Upper lobe of left lung (tissue), 6 donors: ENCODE measurements at places on chromosomes 6 and 20.

GRCh38 chr6:38638941-38639497, 710 bp downstream of the BTBD9 start:
- peak; percentile 58 for DNase-seq

GRCh38 chr6:159577564-159577963, 115.5 kb downstream of the SOD2 start:
- no peak for DNase-seq

- no peak for DNase-seq
Measured at GRCh38 chr6:108435391-108435790, 125.3 kb upstream of the FOXO3 start.

- no peak for DNase-seq
Measured at GRCh38 chr20:23630392-23630849, 7.3 kb downstream of the CST3 start.

- DNase-seq: no peak
Measured at GRCh38 chr6:44514576-44515193, 127.2 kb downstream of the CDC5L start.

- DNase-seq: no peak
Measured at GRCh38 chr6:122726649-122727048, 52.9 kb upstream of the FABP7 start.

GRCh38 chr6:131469130-131469529, 103.9 kb upstream of the ARG1 start:
- DNase-seq: no peak

GRCh38 chr6:158475344-158476302, 84.3 kb upstream of the TMEM181 start:
- DNase-seq: no peak

GRCh38 chr6:140490081-140490480, 1115.6 kb upstream of the CITED2 start:
- DNase-seq: no peak

GRCh38 chr6:33984466-33985312, 161.2 kb downstream of the GRM4 start:
- no peak for DNase-seq

- no peak for DNase-seq
Measured at GRCh38 chr6:85464722-85465150, 14.9 kb downstream of the NT5E start.

DNA sequence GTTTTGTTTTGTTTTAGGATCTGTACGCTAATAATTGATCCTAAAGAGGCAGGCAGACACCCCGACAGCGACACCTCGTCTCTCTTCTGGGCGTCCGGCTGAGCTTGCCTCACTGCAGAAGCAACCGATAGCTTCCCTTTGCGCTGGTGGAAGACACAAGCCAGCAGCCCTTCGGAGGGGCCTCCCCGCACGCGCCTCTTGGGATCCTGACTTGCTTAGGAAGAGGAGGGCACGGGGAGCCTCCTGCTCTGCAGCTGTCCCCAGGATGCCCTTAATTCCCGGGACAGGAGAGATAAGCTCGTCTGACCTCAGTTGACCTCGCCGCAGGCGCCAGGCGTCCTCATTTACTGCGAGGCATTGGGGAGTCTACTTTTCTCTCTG, 94.0 kb downstream of the CD83 start:
- DNase-seq: peak; percentile 59

- DNase-seq: no peak
Measured at GRCh38 chr20:17457079-17457478, 74.1 kb downstream of the BFSP1 start.

- DNase-seq: no peak
Measured at GRCh38 chr6:27672113-27672799, 199.4 kb upstream of the ZNF184 start.

DNA sequence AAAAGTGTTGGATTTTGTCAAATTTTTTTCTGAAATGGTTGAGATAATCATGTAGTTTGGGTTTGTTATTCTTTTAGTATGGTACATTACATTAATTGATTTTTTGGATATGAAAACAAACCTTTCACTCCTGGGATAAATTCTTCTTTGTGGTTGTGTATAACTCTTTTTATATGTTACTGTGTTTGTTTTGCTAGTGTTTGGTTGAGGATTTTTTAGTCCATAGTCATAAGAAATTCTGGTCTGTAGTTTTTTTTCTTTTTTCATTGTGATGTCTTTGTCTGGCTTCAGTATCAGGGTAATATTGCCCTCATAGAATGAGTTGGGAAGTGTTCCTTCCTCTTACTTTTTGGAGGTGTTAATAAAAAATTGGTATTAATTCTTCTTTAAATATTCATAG, 122.2 kb upstream of the ATXN1 start:
- no peak for DNase-seq

GRCh38 chr6:357261-357790, 34.2 kb upstream of the IRF4 start:
- DNase-seq: no peak

DNA sequence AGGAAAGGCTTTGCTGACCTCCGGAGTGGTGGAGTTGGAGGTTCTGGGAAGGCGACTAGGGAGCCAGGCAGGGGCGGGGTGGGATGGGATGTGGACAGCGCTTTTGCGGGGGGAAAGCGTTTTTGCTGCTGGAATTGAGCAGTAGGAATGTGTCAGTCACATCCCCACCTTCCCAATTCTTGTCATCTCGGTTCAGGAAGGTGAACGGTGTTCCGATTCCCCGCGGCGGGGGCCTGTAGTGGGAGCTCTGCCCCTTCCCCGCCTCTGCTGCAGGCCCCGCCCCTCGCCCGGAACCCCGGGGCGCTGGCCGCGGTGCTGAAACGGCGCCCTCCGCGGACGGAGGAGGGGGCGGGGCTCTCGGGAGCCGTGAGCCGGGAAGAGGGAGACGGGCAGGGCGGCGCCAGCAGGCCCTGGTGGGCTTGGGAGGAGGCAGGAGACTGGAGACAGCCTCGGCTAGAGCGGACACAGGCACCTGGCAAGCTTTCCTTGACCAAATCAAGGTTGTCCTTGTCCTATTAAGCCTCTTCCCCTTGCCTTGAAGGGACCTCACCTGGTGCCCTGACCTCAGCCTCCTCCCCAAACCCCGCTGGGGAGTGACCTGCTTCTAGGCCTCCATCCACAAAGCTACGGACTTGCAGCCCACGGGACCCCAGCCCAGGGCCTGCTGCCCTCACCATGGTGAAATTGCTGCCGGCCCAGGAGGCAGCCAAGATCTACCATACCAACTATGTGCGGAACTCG, at the start of gene LHFPL5:
TSS of gene LHFPL5 (plus strand) at position 357 of the 741 bp plus-strand sequence. CDS start at position 676, 319 bp downstream.
- peak; percentile 35 for DNase-seq

- no peak for DNase-seq
Measured at GRCh38 chr20:19631410-19631809, 126.6 kb upstream of the RIN2 start.

GRCh38 chr20:1309439-1309847, 19.5 kb downstream of the SDCBP2 start:
- no peak for DNase-seq

DNA sequence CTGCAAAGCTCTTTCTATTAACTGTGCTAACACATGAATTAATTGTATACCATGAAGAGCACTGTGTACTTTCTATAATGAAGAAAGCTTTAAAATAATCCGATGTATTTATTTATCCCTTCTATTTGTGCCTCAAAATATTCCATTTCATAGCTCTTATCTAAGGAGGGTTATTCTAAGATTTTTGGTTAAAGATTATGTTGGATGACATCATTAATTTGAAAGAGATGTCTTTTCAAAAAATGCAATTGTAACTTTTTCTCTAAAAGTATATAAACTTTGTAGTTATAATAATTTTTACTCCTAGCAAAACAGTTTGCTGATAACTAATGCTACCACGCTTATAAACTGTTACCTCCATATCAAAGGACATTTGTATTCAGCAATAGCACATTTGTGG, 192.4 kb upstream of the HSF2 start:
- DNase-seq: no peak

- no peak for DNase-seq
Measured at GRCh38 chr20:845941-846893, 12.7 kb downstream of the FAM110A start.

DNA sequence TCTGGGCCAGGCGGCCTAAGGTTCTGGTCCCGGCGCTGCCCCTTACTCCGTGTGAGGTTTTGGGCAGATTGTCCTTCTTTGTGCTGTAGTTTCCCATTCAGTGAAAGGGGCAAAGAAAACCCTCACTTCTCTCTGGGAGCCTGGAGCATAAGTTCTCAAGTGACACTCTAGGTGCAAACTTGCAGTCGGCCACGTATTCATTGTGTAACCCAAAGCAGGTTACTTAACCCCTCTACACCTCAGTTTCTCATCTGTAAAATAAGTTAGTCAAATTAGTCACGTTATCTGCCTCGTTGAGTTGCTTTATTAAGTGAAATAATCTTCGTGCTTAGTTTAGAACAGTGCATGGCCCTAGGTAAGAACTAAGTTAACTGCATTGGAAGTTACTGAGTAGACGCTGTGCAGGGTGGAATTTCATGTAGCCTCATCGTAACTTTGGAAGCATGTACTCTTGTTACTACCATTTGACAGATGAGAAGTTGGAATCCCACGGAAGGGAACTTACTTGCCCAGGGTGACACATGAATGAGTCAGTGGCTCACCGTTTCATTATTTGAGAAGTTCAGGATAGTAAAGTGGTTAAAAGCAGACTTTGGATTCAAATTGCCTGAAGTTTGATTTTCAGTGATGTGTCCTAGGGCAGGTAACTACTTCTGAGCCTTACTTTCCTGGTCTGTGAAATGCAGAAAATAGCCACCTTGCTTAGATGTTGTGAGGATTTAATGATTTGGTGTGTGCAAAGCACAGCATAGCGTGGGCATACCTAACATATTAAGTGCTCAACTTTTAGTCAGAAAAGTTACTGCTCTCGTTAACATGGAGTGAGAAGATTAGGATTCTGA, 556 bp upstream of the MROH8 start:
- no peak for DNase-seq

DNA sequence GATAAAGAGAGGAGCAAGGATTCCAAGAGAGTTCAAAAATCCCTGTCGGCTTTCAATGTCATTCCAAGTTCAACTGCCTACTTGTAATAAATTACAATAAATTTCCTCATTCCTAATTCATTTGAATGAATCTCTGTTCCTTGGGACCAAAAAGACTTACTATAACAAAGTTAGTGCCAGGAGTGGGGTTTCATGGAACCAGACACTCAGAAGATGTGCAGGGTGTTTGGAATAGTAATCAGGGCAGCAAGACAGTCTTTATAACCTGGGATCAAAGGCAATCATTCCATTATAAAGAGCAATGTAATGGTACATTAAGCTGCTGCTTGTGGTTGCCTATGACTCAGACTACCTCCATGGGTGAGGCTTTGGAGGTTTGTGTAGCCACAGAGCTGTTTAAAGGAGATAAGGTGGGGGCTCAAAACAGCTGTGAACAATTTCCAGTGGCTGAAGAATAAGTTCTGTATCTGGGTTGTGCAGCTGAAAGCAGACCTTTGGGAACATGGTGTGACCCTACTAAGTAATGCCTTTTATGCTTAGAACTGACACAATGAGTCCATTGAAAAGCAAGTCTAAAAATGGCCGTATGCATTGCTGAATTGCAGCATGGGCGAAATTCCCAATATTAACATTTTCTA, 159.9 kb downstream of the LINC00237 start:
- DNase-seq: no peak

DNA sequence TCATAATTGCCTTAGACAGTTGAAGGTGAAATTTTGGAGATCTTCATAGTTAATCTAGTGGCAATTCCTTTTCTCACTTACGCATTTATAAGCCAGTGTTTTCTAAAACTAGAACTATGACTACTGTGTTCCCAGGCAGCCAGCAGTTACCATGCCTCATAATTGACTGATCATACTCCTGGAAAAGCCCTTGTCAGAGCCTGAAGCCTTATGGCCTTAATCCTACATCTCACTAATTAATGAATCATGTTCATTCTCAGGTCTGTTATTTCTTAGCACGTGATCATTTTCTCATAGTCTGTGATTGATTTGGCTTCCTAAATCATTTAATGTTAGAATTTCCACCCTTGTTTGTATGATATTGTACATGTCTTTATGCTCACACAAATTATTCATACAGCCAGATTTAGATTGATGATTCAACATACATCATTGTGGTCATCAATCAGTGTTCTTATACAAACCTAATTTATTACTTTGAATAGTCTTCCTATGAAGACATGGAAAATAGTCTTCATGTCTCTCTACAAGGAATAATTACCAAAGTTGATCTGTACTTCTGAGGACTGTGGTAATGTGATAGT, 132.6 kb upstream of the ASCC3 start:
- no peak for DNase-seq

DNA sequence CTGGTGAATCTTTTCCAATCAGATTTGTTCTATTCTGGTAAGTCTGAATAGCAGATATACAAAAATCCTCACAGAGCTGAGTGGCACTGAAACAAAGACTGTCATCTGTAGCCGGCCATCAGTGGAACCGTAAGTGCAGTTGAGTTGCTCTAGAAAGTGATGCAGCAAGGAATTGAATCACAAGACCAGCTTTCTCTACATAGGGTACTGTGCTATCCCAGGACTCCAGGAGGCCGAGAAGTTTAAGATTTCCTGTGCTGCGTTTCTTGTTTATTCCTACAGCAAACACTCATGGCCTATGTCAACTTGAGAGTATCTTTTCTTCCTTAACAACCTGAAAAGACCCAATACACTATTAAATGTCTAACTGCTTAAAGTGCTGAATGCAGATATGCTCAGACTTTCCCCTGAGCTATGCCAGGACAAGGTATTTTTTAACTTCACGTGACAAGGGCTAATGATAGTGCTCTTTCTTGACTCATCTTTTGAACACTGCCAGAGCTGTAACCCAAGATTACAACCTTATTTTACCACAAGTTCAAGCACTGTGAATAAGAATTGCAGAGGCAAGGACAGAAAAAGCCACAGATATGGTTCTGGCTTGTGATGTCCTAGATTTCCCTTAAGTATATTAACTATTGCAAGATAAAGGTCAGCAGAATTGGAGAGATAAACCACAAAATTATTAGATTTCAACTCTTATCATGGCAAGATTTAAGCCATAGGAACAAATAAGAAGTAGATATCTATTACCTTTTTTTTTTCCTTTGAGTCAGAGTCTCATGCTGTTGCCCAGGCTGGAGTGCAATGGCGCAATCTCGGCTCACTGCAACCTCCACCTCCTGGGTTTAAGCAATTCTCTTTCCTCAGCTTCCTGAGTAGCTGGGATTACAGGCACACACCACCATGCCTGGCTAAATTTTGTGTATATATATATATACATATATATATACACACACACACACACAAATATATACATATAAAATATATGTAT, 71.6 kb downstream of the GJA1 start:
- DNase-seq: no peak

DNA sequence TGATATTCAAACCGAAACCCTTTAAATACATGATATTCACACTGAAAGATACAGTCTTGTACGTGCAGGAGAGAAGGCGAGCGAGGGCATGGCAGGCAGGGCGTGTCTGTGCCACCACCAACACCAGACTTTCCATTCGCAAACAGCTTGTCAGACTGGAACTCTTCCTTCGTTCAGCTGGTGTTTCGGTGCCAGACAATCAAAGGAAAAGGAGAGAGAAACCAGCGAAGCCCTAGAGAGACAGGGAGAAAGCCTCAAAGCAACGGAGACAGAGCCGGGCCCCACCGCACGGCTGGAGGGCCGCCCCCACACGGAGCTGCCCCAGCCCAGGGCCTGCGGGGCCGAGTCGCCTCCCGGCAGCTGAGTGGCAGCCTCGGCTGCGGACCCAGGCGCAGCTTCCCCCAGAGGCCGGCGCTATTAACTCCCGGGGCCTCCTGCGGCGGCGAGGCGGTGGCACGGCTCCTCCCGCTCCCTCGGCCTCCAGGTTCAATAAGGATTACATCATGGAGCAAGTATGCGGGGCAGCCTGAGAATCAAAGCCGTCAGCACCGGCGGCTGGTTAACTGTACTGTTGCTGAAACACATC, 32.1 kb upstream of the NR2E1 start:
- DNase-seq: peak; percentile 92

GRCh38 chr20:18005170-18005989, 36.6 kb downstream of the MGME1 start:
- peak; percentile 58 for DNase-seq
